T-helper 2 cell treated with Interferon-gamma antibody and Interleukin-4, amounts not matched to agents 5 μg/mL and 100 μg/mL, for 36 hours (primary cell): ENCODE measurements at places on chromosomes 3 and 15.

GRCh38 chr3:127074900-127075360, 92.0 kb downstream of the PLXNA1 start:
- DNase-seq: no peak

- DNase-seq: no peak
Observed at GRCh38 chr3:10349801-10350200, 28.9 kb upstream of the SEC13 start.

DNA sequence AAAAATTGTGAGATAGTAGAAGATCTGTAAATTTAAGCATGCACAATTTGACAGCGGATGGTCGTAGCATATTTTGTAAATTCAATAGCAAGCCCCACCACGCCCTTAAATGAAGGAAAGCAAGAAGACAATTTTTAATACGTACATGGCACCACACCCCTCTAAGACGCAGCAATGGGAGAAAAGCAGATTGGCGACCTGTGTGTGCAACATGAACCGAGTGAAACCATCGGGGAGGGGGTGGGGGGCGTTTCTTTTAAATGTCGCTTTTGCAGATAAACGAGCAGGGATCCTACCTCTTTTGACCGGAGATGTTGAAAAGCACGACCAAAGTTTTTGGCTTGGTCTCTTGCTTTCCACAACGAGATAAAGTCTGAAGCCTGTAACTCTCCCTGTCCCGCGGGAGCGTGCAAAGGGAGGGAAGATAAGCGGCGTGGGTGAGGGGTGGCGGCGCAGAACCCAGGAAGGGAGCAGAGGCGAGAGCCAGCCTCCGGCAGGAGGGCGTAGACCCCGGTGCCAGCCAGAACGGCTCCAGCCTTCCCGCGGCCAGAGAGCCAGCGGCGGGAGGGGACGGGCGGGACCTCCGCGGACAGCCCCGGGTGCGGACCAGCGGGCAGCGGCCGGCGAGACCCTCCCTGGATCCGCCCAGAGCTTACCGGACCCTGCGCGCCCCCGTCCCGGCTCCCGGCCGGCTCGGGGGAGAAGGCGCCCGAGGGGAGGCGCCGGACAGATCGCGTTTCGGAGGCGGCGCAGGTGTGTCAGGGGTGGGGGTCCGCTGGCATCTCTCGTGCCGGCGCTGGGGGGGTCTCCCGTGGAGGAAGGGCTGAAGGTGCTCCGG, at the start of gene CHL1:
CHL1 (plus strand) TSS at position 453 of the 838 bp plus-strand sequence. CDS start 123,014 bp downstream, outside the sequence.
- no peak for DNase-seq

DNA sequence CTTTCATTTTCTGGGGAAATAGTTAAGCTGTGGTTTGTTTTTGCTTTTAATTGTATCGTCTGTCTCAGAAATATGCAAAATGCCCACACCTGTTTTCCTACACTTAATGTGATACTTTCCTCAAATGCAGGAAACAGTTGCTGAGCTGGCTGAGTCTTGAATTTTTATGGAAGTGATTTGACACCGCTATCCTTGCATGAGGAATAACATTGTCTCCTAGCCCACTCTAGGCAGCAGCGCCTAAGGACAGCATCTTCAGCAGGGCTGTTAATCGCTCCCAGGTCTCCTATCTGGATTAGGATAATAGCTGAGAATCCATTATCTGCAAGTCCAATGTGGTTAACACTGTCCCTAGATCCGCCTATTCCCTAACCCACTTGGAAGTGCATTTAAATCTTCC, 132.6 kb upstream of the NR2E3 start:
- no peak for DNase-seq

- no peak for DNase-seq
Observed at GRCh38 chr3:33229947-33230346, 11.3 kb upstream of the SUSD5 start.

GRCh38 chr3:161107311-161107710, 2.2 kb upstream of the B3GALNT1 start:
- no peak for DNase-seq

- DNase-seq: no peak
Observed at GRCh38 chr3:24416224-24416623, 78.4 kb downstream of the THRB start.

DNA sequence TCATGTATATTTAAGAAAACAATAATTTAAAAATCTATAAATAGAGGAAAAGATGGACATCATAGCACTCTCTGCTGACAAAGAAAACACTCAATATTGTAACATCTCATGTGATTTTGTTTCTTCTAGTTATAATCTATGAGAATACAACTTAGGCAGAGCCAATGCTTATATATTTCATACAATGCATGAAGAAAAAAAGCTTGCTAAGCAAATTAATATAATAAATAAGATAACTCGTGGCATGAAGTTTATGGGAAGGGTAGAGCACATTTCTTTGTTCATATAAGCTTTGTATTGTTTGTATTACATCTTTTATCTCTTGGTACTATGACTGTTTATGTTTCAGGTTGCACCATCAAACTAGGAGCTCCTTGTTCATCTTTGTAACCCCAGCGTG, 7.6 kb upstream of the ANXA2 start:
- DNase-seq: no peak

GRCh38 chr3:190109441-190109840, 11.3 kb downstream of the P3H2 start:
- no peak for DNase-seq

DNA sequence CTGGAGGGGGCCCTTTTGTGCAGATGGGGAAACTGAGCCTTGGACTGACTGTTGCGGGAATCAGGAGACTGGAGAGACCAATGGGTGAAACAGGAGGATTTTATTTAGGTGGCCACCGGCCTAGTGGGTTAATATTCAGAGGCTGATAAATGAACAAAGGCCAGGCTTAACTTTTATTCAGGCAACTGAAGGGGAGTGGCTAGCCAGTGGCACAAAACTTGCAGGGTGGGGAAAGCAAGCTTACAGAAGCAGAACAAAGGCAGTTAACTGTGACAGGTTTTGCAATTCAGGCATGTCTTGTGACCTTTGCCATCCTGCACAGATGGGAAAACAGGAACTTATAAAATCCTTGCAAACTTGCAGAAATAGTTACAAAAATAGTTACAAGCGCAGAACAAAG, 24.9 kb upstream of the ACAD9 start:
- no peak for DNase-seq

- DNase-seq: no peak
Observed at GRCh38 chr15:61624950-61625349, 395.8 kb upstream of the RORA start.

DNA sequence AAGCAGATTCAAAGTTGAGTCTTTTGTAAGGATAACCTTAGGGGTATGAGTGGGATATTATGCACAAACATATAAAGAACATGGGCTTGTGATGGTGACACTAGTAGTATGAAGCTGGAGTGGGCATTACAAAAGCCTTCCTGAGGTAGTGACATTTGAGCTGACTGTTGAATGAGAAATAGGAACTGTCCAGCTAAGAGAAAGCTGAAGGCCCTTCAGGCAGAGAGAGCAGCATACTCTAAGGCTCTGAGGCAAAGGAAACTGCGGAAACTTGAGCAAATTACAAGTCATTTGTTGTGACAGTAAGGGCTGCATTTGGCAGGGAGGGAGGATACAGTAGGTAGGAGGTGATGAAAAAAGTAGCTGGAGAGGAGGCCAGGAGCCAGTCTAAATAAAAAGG, 190.7 kb upstream of the CD96 start:
- DNase-seq: no peak

GRCh38 chr3:31936420-31937060, 44.5 kb downstream of the OSBPL10 start:
- DNase-seq: no peak

DNA sequence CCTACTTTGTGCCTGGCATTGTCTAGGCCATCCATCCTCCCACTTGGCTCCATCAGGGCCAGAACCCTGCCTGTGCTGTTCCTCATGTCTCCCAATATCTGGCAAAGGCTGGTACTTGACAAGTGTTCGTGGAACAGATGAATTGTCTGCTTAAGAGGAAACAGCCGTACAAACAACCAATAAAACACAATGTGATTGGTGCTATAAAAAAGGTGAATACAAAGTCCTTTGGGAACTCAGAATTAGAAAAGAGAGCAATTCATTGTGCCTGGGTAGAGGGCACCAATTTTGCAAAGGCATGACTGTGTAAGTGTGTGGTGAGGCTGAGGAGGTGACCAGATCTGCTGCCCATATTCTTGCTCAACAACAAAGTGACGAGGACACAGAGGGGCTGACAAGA, 164.5 kb upstream of the PPP2R3A start:
- no peak for DNase-seq

DNA sequence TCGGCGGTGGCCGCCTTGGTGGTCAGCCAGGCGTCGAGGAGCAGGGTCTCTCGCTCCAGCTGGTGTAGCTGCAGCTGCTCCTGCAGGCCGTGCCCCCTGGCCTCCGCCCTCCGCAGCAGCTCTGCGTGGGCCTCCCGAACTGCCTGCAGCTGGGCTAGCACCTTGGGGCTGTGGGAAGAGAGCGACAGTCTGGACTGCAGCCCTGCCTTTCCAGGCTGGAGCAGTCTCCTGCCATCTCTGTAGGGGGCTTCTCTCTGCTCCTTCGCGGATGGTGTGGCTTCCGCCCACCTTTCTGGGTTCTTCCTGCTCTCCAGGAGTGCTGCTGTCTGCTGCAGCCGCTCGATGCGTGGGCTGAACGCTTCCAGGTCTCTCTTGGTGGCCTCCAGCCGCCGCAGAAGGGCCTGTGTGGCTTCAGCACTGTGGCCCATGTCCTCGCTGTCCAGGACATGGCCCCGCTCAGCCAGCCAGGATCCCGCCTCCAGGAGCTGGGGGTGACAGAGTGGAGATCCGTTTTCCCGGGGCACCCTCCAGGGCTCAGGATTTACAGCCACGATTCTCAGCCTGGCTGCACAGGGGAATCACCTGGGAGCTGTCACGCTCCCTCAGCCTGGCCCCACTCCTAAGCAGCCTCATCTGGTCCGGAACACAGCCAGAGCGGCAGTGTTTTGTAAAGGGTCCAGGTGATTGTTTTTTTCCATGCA, 16.8 kb downstream of the PLA2G4B start:
- DNase-seq: no peak

DNA sequence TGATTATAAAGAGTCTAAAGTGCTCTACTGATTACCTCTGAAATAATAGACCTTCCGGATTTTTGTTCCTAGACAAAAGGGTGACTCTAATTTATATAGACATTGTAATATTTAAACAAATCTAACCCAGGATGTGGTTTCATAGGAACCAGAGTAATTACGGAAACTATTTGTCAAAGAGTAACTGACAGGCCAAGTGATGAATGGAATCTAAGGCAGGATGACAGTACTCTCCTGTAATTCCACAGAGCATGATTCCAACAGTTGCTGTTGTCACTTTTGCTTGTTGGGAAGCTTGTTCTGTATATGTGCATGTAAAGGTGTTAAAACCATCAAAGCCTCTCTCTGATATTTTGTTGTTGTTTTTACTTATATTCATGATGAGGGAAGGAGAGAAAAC, 1141.0 kb downstream of the IGSF11 start:
- DNase-seq: no peak

DNA sequence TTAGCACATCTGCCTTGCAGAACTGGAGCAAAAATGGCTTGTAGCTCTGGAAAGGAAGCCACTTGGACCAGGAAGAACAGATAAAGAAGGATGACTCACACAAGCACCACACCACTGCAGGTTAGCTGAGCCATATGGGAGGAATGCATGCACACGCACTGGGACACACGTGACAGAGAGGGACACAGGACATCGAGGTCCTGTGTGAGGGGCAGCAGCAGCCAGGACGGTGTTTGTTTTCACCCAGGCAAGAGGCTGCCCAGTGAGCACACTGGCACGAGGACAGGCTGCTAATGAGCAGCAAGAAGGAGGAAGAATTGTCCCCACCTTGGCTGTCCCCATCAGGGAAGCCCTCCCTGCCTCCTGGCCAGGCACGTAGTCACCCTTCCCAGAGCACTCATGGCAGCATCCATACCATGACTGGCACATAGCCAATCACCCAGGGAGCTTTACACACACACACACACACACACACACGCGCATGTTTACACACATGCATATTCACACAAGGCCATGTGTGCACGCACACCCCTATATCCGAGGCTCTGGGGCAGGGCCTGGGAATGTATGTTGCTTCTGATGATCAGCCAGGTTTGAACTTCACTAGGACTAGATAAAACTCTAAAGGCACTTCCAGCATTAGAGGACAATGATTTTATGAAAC, 24.0 kb upstream of the SPTBN5 start:
- no peak for DNase-seq

DNA sequence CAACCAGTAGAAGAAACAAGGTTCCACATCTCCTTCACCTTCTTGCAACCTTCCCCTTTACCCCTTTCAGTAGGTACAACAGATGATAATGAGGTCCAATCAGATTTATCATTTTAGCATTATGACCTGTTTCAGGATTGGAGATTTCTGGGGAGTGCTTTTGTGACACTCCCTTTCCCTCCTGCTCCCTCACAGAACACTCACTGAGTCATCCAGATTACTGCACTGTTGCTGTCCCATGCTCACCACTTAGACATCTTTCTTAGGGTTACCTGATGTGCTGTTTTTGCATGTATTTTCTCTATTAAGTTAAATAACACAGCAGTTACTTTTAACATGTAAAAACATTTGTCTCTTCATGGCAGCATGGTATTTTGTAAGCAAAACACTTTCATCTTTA, 118.5 kb downstream of the MFSD1 start:
- DNase-seq: no peak

GRCh38 chr3:188272481-188273372, 118.8 kb downstream of the LPP start:
- DNase-seq: no peak

DNA sequence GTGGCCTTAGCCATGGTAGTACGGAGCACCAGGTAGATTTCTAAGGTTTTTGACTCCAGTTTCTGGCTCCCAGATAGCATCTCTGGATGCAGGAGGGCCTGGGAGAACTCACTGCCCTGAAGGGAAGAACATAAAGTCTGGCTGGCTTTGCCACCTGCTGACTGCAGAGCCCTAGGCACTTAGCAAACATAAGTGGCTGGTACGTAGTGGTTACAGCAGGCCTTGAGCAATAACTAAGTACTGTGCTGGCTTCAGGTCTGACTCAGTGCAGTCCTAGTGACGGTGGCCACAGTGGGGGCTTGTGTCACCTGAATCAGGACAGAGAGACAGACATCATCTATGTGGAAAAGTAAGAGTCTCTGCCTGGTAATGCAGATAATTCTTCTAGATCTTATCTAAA, 871.1 kb downstream of the PDCD6IP start:
- no peak for DNase-seq
